ENCODE measurements at places on chromosomes 12 and 14. TPM values are rescaled to one million over a fixed set of nuclear protein-coding genes. Genes with fewer than 3 reads are reported as not detected.

- H3K27ac ChIP-seq, result no peak overlapping the region
- no peaks in the 10 kb centered on the region for H3K36me3 ChIP-seq
- peaks cover 18% of the 10 kb centered on the region for H3K27me3 ChIP-seq
- DNase-seq, result no peak
- H3K4me3 ChIP-seq, result peak overlapping the region; percentile 87
- H3K4me1 ChIP-seq, result peaks cover 29% of the 10 kb centered on the region
Observed at GRCh38 chr12:10750385-10750727, 27.2 kb upstream of the YBX3 start.

DNA sequence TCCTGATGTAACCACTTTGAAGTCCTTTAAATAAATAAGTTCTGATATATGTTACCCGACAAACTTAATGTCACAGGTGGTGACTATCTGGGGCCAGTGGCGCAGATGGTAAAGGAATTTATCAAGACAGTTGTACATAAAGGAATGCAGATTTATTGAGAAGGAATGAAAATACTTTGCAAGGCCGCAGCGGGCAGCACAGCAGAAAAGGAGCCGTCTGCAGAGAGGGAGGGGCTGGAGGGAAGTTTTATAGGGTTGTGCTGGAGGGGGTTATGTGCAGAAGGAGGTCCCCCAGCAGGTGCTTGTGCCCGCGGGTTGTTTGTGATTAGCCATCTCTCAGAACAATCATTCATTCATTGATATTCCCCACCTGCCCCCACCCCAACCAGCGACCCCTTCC is 17.4 kb downstream of the GPRC5D start:
- DNase-seq, result no peak
- no peak overlapping the region for H3K4me3 ChIP-seq
- H3K4me1 ChIP-seq, result peaks cover 15% of the 10 kb centered on the region
- H3K36me3 ChIP-seq, result peaks cover 12% of the 10 kb centered on the region
- peaks cover 10% of the 10 kb centered on the region for H3K27me3 ChIP-seq
- no peak overlapping the region for H3K27ac ChIP-seq

DNA sequence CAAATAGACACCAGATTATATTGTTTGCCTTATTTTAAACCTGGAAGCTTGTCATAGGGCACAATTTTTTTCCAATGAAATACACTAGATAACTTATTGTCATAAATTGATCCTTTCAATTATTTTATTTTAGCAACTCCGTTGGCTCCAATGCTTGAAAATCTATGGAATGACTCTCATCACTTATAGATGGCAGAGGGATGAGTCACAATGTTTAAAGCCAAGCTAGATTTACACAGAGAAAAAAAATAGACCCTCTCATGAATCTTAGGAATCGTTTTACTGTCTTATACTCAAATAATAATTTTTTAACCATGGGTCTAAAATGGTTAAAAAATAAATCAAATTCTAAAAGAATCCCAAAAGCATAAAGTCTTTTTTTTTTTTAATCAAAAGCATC is 1276.6 kb upstream of the FLRT2 start:
- no peak overlapping the region for H3K27ac ChIP-seq
- H3K4me3 ChIP-seq, result no peak overlapping the region
- no peaks in the 10 kb centered on the region for H3K27me3 ChIP-seq
- no peaks in the 10 kb centered on the region for H3K4me1 ChIP-seq
- no peaks in the 10 kb centered on the region for H3K36me3 ChIP-seq
- no peak for DNase-seq

CLEC4D gene
- not detected for total RNA-seq

GRCh38 chr14:64201296-64201695 is 92.9 kb downstream of the ESR2 start:
- H3K4me1 ChIP-seq, result peaks cover 16% of the 10 kb centered on the region
- H3K36me3 ChIP-seq, result no peaks in the 10 kb centered on the region
- no peak overlapping the region for H3K27ac ChIP-seq

CCDC197 gene
- not detected for total RNA-seq

GRCh38 chr12:14390449-14390848 is 25.0 kb downstream of the ATF7IP start:
- H3K27me3 ChIP-seq, result no peaks in the 10 kb centered on the region
- H3K27ac ChIP-seq, result no peak overlapping the region

DNA sequence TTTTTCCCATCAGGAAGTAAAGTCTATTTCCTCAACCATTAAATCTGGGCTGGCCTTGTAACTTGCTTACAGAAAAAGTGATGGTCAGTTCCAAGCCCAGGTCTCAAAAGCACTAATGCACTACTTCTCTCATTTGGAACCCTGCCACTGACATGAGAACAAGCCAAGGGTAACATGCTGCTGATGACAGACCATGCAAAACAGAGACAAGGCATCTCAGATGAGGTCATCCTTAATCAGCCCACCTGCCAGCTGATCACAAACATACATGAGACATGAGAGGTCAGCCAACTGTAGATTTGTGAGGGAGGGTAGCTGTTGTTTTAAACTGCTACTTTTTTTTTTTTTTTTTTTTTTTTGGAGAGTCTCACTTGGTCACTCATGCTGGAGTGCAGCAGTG is 16.2 kb downstream of the TWF1 start:
- H3K4me3 ChIP-seq, result no peak overlapping the region
- no peak overlapping the region for H3K27ac ChIP-seq
- no peaks in the 10 kb centered on the region for H3K27me3 ChIP-seq
- peaks cover 6% of the 10 kb centered on the region for H3K36me3 ChIP-seq

GPX2 gene
- total RNA-seq, result not detected

SERPINA10 gene
- total RNA-seq, result not detected

DNA sequence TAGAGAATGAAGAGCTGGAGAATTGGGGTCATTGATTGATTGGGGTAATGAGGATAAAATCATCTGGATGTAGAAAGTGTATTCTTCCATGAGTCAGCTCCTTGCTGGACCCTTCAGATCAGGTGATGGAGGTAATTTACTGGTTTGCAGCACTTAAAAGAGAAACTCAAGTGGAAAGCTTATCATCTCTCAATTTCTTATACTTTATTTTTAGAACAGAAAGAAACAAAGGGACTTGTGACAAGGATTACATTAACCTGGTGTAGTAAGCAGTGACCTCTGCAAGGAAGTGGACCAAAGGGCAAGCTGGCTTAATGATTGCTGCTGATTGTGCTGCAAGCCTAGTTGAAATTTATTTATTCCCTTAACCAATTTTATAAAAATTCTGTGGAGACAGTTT is 405.0 kb downstream of the TRHDE start:
- H3K4me1 ChIP-seq, result no peaks in the 10 kb centered on the region
- H3K4me3 ChIP-seq, result no peak overlapping the region
- H3K27ac ChIP-seq, result no peak overlapping the region
- peaks cover 4% of the 10 kb centered on the region for H3K27me3 ChIP-seq
- DNase-seq, result no peak

DNA sequence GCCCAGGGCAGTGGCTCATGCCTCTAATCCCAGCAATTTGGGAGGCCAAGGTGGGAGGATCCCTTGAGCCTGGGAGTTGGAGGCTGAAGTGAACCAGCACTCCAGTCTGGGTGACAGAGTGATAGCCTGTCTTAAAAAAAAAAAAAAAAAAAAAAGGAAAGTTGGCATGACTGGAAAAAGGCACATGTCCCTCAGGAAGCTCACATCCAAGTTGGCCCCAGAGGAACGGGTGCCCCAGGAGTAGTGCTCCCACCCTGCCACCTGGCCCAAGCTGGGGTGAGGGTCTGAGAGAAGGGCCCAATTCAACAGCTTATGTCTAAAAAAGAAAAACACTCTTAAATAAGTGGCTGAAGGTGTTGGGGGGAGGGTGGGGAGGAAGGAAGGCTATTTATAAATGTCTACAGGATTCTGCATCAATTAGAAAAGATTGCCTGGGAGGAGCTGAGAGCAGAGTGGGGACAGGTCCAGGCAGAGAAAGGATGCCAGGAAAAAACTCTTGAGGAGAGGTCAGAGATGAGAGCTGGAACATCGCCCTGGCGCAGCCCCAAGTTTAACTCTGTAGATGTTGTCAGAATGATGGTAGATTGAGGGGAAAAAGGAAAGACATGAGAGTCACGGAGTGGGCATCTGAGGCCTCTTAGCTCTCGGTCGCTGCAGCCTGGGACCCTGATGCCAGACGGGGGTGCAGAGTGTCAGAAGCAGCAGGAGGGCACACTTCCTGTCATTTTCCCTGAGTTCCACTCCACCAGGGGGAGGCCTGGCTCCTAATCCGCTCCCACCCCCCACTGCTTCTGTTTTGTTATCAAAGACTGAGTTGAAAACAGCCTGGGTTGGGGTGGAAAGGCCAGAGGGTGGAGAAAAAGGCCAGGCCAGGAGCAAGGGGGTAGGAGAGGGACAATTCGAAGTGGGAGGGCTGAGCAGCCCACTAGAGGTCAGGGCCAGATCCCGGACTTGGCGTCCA is 7.3 kb downstream of the SPRYD3 start:
- peaks cover 10% of the 10 kb centered on the region for H3K27me3 ChIP-seq
- H3K36me3 ChIP-seq, result peaks cover 30% of the 10 kb centered on the region
- peak overlapping the region; percentile 76 for H3K27ac ChIP-seq
- peak overlapping the region; percentile 52 for H3K4me3 ChIP-seq
- no peak for DNase-seq

DNA sequence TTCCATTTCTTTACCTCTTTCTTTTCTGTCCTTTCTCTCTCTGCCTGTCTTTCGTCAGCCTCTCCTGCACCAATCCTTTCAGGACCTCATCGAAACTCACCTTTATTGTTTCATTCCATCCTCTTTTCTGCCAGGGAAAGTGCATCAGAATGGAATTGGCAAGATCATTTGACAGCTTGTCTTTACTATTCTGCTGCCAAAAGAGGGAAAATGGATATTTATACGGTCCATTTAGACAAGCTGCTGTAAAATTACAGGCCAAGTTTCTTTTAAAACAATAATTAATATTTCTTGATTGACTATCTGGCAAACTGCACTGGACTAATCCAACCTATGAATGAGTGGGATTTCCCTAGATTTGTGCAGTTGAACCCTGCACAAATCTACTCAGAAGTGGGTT is 7.6 kb upstream of the SRGAP1 start:
- H3K36me3 ChIP-seq, result no peaks in the 10 kb centered on the region
- H3K27me3 ChIP-seq, result no peaks in the 10 kb centered on the region
- H3K4me1 ChIP-seq, result peaks cover 20% of the 10 kb centered on the region
- no peak overlapping the region for H3K27ac ChIP-seq

DNA sequence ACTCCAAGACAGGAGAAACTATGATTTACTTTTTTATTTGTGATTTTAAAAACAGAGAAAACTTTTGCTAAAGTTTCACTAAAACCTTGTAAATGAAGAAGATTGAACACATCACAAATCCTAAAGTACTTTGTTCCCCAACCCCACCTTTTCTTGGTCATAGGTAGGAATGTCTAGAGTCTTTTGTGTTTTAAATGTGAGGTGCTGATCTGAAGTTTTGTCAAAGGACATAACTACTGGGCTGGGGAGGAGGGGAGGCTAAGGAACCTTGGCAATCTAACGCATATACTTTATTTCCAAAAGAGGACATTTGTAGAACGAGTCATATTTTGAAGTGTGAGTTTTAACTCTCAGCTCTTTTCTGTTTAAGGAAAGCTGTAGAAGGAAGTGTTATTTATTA is 37.2 kb downstream of the CATSPERB start:
- no peaks in the 10 kb centered on the region for H3K36me3 ChIP-seq
- DNase-seq, result no peak
- H3K27ac ChIP-seq, result no peak overlapping the region
- no peak overlapping the region for H3K4me3 ChIP-seq
- no peaks in the 10 kb centered on the region for H3K27me3 ChIP-seq

SP1 gene
- 38.2 TPM for total RNA-seq

SERPINA6 gene
- not detected for total RNA-seq

DNA sequence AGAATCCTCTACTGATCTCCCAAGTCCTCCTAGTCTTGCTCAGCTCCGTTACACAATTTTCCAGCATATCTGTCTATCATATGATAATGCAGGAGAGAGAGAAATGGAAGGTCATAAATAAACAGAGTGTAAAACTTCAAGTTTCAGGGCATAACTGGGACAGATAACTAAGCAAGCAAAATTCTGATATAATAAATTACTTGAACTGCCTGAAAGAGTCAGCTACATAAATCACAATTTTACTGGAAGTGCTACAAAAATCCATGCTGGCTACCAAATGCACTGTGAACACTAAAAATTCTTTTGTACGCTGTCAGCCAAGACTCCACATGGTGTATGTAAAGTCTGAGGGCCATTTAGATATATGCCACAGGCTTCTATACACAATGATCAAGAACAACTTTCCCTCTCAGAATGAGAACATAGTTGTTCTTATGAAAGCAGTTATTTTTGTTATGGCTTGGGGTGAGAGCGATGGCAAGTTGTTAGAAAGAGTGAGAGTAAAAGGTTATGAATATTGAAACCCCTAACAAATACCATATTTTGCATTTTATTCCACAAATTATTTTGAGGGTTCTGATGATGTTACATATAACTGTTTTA is 41.1 kb downstream of the GRIP1 start:
- H3K36me3 ChIP-seq, result no peaks in the 10 kb centered on the region
- H3K4me1 ChIP-seq, result no peaks in the 10 kb centered on the region
- peaks cover 14% of the 10 kb centered on the region for H3K27me3 ChIP-seq
- DNase-seq, result no peak
- no peak overlapping the region for H3K4me3 ChIP-seq
- H3K27ac ChIP-seq, result no peak overlapping the region

RNASE1 gene
- total RNA-seq, result not detected

- no peak for DNase-seq
- no peak overlapping the region for H3K4me3 ChIP-seq
- H3K36me3 ChIP-seq, result no peaks in the 10 kb centered on the region
- H3K4me1 ChIP-seq, result no peaks in the 10 kb centered on the region
- H3K27me3 ChIP-seq, result peaks cover 20% of the 10 kb centered on the region
- H3K27ac ChIP-seq, result no peak overlapping the region
Observed at GRCh38 chr14:101252443-101253214, 308.7 kb upstream of the DIO3 start.

GRCh38 chr14:100027771-100028490 is 37.3 kb upstream of the EVL start:
- H3K36me3 ChIP-seq, result no peaks in the 10 kb centered on the region
- H3K27ac ChIP-seq, result no peak overlapping the region
- peaks cover 2% of the 10 kb centered on the region for H3K27me3 ChIP-seq
- DNase-seq, result no peak
- H3K4me3 ChIP-seq, result no peak overlapping the region

- peaks cover 2% of the 10 kb centered on the region for H3K27me3 ChIP-seq
- DNase-seq, result no peak
- H3K4me3 ChIP-seq, result no peak overlapping the region
- H3K36me3 ChIP-seq, result 0 out of 2 replicates have a peak, but pooled peaks cover 4% of the 10 kb centered on the region
- H3K4me1 ChIP-seq, result peaks cover 15% of the 10 kb centered on the region
Observed at GRCh38 chr14:72786378-72787350, 107.2 kb downstream of the DPF3 start.

GRCh38 chr12:27164330-27165040 is 79.6 kb upstream of the STK38L start:
- H3K4me1 ChIP-seq, result peaks cover 26% of the 10 kb centered on the region
- H3K27me3 ChIP-seq, result no peaks in the 10 kb centered on the region
- H3K27ac ChIP-seq, result no peak overlapping the region

GRCh38 chr12:131085816-131086591 is 132.3 kb downstream of the ADGRD1 start:
- no peak overlapping the region for H3K27ac ChIP-seq
- H3K4me3 ChIP-seq, result no peak overlapping the region
- peaks cover 2% of the 10 kb centered on the region for H3K27me3 ChIP-seq
- H3K4me1 ChIP-seq, result no peaks in the 10 kb centered on the region
- peaks cover 5% of the 10 kb centered on the region for H3K36me3 ChIP-seq
